ENCODE measurements at places on chromosomes 6 and 20.

DNA sequence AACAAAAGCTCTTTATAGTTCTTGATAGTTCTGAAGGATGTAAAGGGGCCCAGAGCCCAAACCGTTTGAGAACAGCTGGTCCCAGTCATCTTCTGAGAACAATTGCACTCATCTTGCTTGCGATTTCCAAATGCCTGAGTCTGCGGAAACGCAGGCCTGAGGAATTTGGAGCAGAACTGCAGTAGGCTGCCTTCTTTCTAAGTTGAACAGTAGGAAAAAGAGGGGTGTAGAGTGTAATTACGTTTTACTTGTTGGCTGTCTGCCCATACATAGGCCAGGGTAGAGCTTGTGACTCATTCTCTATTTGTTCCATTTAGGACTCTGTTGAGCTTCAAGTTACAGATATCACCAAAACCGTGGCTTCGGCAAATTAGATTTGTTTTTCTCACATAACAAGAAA lies 42.0 kb upstream of the KIF16B start:
- DNase-seq: peak; percentile 59

GRCh38 chr6:149154261-149154821 lies 163.2 kb upstream of the TAB2 start:
- no peak for DNase-seq

DNA sequence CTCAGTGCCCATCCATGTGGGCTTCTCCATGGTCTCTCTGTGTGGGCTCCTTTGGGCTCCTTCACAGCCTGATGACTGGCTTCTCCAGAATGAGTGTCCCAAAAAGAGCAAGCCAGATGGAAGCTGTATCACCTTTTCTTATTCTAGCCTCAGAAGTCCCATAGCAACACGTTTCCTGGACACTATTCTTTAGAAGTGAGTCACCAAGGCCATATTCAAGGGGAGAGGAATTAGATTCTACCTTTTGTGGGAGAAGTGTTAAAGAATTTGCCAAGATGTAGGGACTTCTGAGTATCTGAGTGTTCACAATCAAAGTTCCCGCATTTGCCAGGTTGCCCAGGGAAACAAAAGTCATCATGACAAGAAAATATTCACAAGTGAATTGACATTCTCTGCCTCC lies 20.7 kb upstream of the TBC1D22B start:
- no peak for DNase-seq

DNA sequence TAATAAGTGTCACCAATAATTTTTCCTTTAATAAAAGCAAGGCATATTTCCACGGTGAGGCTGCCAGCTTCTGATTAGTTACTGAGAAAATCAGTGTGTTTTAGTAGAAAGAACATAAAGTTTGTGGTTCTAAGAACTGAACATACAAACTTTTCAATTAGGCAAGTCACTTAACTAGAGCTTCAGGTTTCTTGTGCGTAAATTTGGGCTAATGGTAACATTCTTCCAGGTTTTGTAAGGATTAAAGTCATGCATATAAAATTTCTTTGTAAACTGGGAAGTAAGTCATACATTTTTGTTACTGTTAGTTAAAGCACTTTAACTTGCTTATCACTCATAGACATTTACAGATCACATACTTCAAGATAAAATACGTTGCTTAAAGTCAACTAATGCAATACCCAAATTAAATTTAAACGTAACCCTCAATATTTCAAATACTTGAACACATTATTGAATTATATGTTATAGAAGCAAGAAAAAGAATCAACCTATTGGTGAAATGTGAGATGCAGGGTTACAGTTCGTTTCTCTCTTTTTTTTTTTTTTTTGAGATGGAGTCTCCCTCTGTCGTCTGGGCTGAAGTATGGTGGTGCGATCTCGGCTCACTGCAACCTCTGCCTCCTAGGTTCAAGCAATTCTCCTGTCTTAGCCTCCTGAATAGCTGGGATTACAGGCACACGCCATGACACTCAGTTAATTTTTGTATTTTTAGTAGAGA lies 327.3 kb upstream of the NOX3 start:
- no peak for DNase-seq

GRCh38 chr6:160949531-160949930 lies 42.0 kb upstream of the MAP3K4 start:
- no peak for DNase-seq

- no peak for DNase-seq
These were observed 32.2 kb upstream of the LAMP5 start for GRCh38 chr20:9482180-9482579.

DNA sequence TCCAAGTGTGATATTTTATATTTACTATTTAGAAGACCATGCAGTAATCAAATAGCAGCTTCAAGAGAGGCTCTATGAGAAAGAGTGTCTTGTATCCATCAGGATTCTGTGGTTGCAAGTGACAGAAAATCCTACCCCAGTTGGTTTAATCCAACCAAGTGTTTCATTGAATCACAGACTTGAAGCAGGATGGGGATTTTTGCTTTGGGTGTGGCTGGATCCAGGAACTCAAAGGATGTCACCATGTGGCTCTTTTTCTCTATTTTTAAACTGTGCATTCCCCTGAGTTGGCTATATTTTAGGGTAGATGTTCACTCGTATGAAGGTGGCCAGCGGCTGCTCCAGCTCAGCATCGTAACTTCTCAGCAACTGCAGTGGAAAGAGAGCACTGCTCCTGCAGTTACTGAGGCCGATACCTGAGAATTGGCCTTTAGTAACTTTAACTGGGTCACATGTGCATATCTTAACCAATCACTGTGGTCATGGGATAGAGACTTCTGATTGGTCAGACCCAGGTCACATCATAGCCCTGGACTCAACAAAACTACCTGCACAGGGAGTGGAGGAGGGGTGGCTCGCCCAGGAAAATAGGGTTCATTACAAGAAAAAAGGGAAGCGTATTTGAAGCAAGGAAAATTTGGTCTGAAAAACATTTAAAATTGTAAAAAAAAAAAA lies 396.1 kb upstream of the SULF2 start:
- DNase-seq: no peak

GRCh38 chr6:107402533-107402932 lies 56.8 kb downstream of the PDSS2 start:
- no peak for DNase-seq

GRCh38 chr20:2984028-2984501 lies 59.4 kb upstream of the GNRH2 start:
- no peak for DNase-seq

- no peak for DNase-seq
These were observed 191.7 kb upstream of the HSF2 start for GRCh38 chr6:122207794-122208193.

- no peak for DNase-seq
These were observed 172.1 kb upstream of the PROKR2 start for GRCh38 chr20:5488823-5489222.

- DNase-seq: no peak
These were observed 299.1 kb upstream of the ID4 start for GRCh38 chr6:19538096-19538495.

- peak; percentile 27 for DNase-seq
These were observed 29.8 kb downstream of the EPM2A start for GRCh38 chr6:145705561-145705960.

DNA sequence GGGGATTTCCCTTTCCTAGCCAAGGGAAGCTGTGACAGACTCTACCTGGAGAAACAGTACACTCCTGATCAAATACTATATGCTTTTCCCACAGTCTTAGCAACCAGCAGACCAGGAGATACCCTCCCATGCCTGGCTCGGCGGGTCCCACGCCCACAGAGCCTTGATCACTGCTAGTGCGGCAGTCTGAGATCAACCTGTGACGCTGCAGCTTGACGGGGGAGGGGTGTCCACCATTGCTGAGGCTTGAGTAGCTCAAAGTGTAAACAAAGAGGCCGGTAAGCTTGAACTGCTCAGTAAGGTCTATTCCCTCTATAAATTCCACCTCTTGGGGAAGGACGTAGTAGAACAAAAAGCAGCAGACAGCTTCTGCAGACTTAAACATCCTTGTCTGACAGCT lies 63.2 kb downstream of the WASF1 start:
- DNase-seq: no peak

GRCh38 chr6:89508755-89509563 lies 76.0 kb downstream of the ANKRD6 start:
- DNase-seq: peak; percentile 28

GRCh38 chr6:344816-345340 lies 46.7 kb upstream of the IRF4 start:
- DNase-seq: no peak

- peak; percentile 55 for DNase-seq
These were observed 81.8 kb upstream of the DST start for GRCh38 chr6:56724455-56724854.

GRCh38 chr6:156848533-156848932 lies 71.4 kb downstream of the ARID1B start:
- peak; percentile 26 for DNase-seq

- peak; percentile 100 for DNase-seq
These were observed 8.0 kb upstream of the IER3 start for GRCh38 chr6:30752157-30752927.

- DNase-seq: no peak
These were observed 361.1 kb downstream of the FARS2 start for GRCh38 chr6:5622276-5623005.

- no peak for DNase-seq
These were observed 62.4 kb downstream of the GCNT2 start for GRCh38 chr6:10583509-10583901.

GRCh38 chr20:50359607-50360217 lies 150.5 kb upstream of the PTPN1 start:
- no peak for DNase-seq

DNA sequence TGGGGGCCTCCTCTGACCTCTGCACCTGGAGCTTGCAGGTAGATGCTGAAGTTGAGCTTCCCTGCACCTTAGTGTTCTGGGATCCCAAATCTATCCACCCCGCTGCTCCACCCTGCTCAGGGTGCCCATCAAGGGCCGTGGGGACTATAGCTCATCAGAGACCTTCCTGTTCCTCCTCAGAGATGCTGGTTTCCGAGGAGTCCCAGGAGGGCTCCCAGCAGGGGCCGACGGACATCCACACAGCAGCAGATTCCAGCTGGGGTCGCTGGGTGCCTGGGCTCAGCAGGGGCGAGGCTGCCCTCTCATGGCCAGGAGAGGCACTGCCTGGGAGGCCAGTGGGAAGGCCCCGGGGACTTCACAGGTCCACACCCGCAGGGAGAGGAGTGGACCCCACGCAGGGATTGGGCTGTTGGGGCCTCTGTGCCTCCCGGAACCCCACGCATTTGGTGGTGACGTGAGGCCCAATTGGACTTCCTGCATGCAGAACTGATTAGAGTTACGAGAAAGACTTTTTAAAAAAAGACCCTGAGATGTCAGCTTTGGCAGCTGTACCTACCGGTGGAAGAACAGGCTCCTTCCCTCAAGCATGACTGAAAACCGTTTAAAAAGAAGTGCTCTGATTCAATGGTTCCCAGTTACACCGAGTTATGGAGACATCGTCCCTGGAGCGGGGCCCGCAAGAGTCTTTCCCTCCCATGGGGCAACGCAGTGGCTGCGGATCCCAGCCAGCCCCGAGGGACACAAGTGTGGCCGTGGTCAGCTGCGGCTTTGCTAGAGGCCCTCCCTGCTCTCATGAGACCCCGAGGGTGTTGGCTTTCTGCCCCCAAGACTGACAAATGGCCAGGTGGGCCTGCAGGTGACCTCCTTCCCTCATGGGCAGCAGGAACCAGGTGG lies 25.3 kb upstream of the SLCO4A1 start:
- DNase-seq: peak; percentile 77

DNA sequence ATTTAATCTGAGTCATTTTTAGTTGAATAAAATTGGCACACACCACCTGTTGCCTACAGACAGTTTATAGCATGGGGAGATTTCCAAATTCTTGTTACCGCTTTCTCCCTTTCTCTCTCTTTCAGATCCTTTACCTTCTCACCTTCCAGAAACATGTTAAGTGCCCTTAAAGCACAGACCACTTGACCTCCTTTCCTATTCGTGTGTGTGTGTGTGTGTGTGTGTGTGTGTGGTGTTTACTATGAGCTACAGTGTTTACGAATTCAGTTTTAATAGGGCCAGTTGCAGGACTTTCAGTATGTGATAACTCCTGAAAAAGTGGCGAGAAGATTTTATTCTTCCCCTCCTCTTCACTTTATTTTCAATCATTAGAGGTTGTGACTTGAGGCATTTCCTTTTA lies 258.1 kb downstream of the BMP2 start:
- no peak for DNase-seq

- DNase-seq: peak; percentile 34
These were observed 60.0 kb upstream of the EPB41L1 start for GRCh38 chr20:36094497-36094896.

DNA sequence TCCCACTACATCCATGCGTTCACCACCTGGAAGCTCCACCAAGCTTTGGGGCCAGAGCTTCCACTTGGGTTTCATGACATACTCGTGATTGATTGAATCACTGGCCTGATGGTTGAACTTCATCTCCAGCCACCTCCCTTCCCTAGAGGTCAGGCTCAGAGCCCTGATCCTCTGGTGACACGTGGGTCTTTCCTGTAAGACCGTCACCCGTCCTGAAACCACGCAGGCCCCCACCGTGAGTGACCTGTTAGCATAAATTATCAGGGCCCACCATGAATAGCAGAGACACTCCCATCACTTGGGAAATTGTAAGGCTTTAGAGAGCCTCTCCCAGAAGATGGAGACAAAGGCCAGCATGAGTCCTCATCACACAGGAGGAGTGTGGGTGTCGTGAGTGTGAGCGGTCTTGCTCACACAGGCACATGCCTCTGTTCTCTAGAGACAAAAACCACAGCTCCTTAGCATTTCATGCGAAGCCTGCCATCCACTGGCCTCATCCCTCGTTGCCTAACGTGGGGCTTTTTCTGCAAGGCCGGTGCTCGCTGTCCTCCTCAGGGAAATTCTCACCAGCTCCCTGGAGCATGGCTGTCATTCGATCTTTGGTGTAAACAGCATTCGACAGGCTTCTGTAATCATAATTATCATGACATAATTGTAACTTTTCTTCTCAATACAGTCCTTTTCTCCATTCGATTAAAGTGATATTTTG lies 65.1 kb upstream of the DUSP22 start:
- DNase-seq: no peak

DNA sequence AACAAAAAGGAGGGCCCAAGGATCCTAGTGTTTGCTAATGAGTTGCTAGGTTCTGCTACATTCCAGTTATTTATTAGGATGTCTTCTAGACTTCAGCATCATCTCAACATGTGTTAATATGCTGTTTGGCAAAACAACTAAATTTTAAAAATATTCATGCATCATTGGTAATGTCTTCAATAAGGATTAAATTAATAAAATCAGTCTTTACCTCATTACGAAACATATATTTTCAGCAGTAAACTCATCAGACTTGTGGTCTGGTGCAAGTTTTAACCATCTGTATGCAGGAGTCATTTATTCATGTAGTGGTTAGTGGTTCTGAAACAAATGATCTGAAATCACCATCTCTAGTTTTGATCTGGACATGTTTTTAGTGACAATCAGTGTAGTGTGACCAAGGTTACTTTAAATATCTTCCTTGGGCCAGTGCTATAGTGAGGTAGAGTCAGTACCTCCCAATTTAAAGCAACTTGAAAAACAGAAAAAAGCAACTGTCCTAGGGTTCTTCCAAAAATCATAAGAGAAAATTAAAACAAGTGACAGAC lies 85.0 kb upstream of the KCNK16 start:
- no peak for DNase-seq

- peak; percentile 3 for DNase-seq
These were observed 14.7 kb upstream of the TRIM26 start for GRCh38 chr6:30227763-30228487.

- DNase-seq: no peak
These were observed 609 bp downstream of the PGM3 start for GRCh38 chr6:83192456-83192855.
